RWPE1 (cell line): ENCODE measurements at places on chromosomes 11 and 22.

- DNase-seq: peak; percentile 3
Observed at GRCh38 chr11:24386546-24387397, 110.1 kb upstream of the LUZP2 start.

- no peak for DNase-seq
Observed at GRCh38 chr22:20219667-20220628, 48.2 kb downstream of the RTN4R start.

- DNase-seq: peak; percentile 16
Observed at GRCh38 chr11:87125257-87125656, 87.5 kb downstream of the TMEM135 start.

DNA sequence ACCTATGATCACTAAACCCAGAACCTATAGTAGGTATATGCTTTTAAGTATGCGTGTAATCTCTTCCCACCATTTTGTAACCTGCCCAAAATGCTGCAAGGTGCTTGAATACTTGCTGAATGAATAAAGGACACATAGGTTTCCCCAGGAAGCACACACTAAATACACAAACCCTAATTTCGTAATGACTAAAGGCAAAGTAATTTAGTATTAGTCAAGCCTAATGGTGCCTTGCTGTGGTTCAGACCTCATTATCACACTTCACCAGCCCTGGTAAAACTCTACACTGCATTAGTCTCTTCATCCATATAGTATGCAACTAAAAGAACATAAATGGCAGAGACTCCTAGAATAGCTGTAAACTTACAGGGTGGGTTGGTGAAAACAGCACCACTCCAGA lies 289.0 kb upstream of the PITPNB start:
- DNase-seq: peak; percentile 12

DNA sequence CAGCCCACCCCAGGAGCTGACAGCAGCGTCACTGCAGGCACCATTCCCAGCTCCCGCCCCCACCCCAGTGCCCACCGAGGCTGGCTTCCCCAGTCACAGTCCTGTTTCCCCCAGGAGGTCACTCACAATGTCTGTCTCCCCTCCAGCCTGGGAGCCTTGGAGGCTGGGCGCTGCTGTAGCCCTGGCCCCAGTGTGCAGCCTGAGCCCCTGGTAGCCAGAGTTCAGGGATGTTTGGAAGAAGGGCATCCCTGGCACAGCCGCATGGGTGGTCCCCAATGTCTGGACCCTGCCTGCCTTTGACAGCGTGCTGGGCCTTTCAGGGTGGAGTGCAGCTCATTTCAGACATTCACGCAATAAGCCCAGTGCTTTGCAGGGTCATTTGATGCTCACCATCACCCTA lies 4.3 kb downstream of the CAPN5 start:
- DNase-seq: no peak

DNA sequence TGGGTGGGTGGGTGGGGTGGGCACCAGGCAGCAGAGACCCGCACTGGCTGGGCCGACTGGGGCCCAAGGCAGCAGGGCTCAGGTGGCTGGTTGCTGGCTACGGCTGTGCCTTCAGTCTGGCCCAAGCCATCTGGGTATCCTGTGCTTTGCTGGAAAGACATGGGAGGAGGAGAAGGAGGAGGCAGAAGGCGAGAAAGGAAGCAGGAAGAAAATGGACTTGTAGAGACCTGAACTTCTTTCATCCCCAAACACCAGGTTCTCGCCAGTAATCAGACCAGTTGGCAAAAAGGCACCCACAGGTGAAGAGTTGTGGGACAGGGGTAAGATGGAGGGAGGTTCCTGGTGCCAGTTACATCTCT lies 78.8 kb downstream of the IGLL1 start:
- DNase-seq: no peak

DNA sequence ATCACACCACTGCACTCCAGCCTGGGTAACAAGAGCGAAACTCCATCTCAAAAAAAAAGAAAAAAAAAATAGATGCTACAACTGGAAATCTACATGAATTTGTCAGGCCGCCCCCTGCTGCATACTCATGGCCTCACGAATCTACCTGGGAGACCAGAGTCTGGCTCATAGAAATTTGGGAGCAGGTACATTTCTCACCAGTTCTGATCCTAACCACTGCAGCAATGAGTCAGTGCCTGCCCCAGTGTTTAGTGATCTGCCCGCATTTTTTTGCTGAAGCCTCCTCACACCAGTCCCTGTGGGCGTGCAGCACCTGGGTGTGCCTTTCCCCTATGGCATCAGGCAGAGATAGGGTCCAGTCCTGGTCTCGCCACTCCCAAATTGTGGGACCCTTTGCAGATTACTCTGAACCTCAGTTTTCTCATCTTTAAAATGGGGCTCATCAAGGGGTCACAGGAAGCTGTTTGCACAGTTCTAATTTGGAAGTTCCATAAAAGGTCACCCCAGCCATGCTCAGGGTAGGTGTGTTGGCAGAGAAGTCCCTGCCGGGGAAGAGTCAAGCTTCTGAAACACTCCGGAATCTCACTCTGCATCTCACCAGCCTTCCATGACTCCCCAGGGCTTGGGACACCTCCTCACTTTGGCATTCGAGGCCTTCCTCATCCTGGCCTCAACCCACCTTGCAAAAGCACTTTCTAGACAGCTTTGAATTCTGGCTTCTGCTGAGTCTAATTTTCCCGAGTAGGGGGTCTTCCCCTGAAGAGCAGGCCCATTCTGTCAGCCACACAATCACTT lies 39.3 kb upstream of the LINC01488 start:
- peak; percentile 67 for DNase-seq
